ENCODE measurements at places on chromosomes 7 and 10.
A peak's percentile ranks its signal among the peaks of the same experiment; 100 is the strongest.

DNA sequence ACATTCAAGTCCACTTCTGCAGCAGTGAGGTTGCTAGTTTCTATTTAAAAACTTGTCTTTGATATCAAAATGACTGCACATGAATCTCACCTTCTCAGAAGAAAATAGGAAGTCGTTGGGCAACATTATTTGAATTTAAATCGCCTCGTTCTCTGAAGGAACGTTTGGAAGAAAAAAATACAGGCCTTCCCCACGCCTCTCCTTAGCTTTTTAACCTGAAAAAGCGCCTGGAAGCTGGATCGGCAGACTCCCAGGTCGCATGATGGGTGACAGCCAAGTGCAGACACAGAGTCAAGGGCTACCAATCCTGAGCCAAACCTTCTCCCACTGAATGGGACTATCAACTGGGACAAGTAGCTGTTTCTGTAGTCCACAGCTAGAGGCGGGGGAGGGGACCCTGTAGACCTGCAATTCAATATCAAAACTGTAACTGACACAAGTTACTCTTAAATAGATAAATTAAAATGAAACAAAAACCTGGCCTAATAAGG lies 2.2 kb downstream of the FAM53B start:
- DNase-seq: no peak

GRCh38 chr10:70051848-70052247 lies 798 bp upstream of the MACROH2A2 start:
- no peak for DNase-seq

- DNase-seq: no peak
Measured at GRCh38 chr10:117132751-117133231, 5.3 kb downstream of the VAX1 start.

- no peak for DNase-seq
Measured at GRCh38 chr7:93894426-93894825, 3.9 kb upstream of the TFPI2 start.

GRCh38 chr7:123190109-123190831 lies 9.5 kb downstream of the SLC13A1 start:
- no peak for DNase-seq

DNA sequence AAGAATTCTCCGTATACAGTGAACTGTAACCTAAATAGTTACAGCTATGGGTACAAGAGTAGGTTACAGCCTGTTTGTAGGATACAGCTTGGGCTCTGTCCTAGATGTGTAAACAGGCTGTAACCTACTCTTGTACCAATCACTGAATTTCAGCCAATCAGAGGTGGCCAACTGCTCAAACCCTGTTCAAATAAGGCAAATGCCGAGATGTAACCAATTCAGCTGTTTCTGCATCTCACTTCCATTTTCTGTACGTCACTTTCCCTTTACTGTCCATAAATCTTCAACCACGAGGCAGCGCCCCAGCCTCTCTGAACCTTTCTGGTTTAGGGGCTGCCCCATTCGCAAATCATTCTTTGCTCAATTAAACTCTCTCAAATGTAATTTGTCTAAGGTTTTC lies 8.3 kb upstream of the MMP21 start:
- DNase-seq: no peak

- no peak for DNase-seq
Measured at GRCh38 chr10:7159517-7159916, 251.3 kb downstream of the SFMBT2 start.

DNA sequence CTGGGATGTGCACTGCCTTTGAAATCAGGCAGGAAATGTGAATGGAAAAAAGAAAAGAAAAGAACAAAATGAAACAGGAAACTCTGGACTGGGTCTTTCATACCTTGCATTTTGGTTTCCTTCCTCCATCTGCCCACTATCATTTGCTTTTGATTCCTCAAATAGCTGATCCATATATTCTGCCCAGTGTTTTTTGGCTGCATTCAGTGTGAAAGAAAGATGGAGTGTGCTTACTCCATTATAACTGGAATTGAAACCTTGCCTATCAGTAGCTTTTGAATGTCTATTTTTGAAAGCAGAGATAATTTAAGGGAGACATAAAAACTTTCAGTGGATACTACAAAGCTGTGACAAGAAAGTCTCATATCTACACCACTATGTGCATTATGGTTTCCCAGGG lies 64.1 kb upstream of the ASAH2 start:
- DNase-seq: no peak

DNA sequence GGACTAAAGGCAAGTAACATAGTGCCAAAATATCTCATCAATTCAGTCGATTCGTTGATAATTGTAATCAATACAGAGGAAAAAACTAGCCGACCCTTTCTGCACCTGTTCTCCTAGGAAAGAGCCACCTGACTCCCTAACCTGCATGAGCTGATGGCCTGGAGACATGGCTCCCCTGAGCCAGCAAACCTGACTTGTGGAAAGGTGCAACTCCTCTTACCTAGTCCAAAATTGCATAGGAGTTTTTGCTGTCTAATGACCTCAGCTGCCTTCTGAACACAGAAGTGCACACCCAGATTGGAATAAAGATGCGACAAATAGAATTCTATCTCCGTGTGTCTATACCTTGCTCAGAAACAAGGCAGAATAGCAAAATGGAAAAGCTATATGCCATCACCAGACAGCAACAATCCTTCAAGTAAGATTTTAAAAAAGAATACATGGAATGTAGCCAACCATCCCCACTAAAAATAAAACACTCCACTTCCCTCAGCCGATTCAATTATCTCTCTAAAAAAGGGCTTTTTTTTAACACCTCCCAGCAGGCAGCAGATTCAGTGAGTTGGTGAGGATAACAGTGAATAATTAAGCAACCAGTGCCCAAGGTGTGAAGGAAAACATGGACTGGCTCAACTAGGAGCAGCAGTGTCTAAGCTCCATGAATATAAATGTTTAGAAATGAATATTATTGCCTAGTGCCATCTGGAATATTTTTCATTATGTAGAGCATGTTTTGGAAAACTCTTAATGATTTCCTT lies 26.6 kb upstream of the LMTK2 start:
- peak; percentile 72 for DNase-seq

DNA sequence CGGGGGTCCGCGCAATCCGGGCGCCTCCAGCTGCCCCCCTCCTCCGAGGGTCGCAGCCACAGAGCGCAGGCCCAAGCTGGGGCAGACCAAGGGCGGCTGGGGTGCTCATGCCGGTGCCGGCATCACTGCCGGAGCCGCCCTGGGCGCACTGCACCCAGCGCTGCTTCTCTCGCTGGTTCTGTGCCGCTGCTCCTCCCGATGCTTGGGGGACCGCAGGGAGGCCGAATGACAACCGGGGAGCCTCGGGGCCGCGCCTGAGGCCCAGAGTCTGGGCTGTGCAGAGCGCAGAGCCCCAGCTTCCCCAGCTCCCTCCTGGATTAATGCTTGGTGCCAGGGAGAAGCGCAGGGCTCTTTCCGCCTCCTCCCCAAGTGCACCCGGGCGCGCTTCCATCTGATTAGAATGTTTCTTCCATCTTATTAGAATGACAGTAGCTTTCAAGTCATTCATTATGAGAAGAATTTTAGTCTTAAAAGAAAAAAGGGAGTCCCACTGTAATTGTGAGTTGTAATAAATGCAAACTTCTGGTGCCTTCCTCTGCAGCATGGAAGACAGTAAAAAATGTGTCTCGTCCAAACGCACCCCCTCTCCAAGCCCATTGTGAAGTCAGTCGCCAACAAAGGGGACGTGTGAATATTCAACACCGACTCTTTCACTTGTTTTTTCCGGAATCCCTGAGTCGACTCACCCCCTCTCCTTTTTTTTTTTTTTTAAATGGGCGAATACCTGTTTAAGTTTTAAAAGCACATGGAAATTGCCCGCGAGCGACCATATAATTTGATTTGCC lies 19.5 kb upstream of the PTF1A start:
- no peak for DNase-seq

DNA sequence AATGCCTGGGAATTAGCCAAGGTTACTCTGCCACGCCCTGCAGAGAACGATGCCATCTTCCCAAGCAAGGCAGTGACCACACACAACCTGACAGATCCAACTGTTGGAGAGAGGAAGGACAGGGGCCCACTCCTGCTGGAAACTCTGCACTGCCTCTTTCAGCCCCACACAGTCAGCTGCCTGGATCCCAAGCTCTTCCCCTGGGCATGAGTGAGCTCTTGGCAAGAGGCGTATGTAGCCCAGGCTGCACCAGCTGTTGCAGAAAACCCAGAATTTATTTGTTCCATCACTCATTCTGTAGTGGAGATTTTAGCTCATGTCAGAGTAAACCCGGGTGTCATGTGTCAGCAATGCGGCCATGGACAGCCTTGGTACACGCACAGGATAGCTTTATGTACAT lies 135.1 kb upstream of the TRIM24 start:
- DNase-seq: no peak

GRCh38 chr7:7146837-7147236 lies 35.5 kb upstream of the C1GALT1 start:
- no peak for DNase-seq

DNA sequence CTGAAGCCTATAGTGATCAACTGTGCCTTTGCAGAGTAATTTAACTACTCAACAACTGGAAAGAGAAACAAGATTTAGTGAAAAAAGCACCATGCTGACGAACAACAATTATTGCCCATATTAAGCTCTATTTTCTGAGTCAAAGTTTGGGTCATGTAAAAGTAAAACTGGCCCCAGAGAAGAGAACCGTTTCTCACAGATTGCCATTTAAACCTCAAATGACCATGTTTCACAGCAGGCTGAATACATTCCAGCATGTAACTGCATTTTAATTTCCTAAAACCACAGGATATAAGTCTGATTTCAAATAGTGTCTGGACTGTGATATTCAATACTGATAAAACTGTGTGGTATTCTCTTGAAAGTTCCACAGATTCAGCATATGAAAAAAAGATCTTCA lies 140.7 kb downstream of the ATE1 start:
- DNase-seq: no peak

DNA sequence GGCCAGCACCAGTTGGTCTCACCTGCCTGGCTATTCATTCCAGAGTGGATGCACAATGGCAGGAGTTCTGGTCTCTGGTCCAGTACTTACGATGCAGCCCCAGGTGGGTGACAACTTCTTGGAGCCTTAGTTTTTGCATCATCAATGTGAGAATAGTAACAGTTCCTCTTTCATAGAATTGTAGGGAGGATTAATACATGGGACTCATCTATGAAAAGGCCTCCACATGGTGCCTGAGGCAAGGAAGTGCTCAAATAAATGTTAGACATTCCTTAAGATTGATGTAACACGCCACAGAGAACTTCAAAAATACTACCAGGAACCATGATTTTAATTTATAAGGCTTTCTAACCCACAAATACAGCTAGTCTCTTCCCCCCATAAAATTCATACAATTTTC lies 120.1 kb upstream of the CHST15 start:
- no peak for DNase-seq

DNA sequence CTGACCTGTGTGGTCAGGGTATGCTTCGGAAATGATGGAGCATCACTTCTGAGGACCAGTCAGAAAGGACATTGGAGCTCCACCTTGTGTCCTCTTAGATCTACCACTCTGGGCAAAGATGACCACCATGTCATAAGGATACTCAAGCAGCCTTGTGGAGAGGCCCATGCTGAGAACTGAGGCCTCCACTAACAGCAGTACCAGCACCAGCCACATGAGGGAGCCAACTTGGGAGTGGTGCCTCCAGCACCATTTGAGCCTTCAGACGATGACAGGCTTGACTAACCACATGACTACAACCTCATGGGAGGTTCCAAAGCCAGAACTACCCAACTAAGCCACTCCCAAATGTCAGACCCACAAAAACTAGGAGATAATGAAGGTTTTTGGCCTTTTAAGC lies 116.0 kb downstream of the NPTX2 start:
- no peak for DNase-seq

GRCh38 chr7:150648353-150649079 lies 16.3 kb upstream of the GIMAP6 start:
- DNase-seq: no peak

GRCh38 chr7:14858410-14858809 lies 44.1 kb downstream of the DGKB start:
- DNase-seq: peak; percentile 83

DNA sequence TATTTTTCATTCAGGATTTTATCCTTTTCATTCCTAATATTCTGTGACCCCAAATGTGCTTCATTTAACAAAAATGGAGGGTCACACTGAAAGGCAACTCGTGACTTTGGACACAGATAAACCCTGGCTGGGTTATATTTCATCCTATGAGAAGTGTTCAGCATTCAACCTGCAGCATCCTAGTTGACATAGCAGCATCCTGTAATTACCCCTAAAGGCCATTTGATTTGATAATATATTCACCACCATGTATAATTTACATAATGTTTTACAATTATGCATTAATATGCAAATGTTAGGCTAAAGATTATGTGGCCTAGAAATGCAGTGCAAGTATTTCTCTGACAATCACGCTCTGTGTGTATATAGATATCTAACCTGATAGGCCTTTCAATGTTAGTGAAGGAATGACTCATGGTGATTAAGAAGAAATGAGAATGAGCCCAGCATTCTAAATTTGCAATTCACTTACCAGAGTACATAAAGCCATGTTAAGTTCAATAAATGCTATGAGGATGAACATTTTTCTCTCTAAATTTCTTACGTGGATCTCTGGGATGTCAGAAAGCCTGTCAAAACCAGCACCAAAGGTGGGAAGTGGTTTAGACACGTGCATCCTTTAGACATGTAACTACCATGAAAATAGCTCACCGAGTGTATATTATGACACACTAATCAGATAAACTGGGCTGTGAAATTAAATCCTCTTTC lies 337.7 kb upstream of the AOAH start:
- DNase-seq: no peak

- no peak for DNase-seq
Measured at GRCh38 chr10:9331583-9332008, 1277.1 kb downstream of the GATA3 start.
